Activated CD4-positive, alpha-beta T cell treated with anti-CD3 and anti-CD28 coated beads, Interleukin-10, Interleukin-2, amounts not matched to agents 100 ng/mL and 50 ng/mL, durations not matched to agents 16 hours and 8 hours (primary cell): ENCODE measurements at places on chromosomes 7 and 10.

- no peak for DNase-seq
Observed at GRCh38 chr7:100171840-100172239, 3.4 kb upstream of the GAL3ST4 start.

GRCh38 chr10:102635377-102635776, 8.9 kb upstream of the TRIM8 start:
- no peak for DNase-seq

DNA sequence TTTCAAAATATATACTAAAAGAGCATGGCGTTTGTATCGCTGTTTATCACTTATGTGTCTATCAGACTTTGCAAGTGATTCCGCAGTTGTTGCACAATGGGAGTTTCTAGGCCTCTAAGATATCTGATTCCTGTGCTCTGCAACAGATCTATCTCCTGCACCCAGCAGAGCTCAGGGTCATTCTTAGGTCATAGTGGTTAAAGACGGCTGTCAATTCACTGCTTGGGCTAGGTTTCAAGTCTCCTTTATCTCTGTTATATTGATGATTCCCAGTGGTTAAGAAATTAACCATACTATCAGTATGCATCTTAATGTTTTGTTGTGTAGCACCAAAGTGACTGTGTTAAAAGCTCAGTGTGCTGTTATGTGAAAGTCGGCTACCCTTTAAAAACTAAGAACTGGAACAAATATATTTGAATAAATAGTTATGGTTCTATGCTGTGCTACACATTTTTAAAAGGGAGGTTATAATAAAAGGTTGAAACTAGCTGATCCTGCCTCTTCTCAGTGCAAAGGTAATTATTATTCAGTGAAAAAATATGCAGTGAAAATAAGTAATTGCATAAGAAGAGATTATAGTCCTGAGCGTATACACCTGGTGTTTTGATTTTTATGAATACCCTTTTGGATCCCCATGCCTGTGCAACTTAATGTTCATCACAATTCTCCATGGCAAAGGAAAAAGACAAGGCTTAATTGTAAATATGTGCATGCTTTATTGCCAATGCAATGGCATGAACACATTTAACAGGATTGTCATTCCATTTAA, 24.0 kb downstream of the HOXA1 start:
- DNase-seq, result no peak

GRCh38 chr10:12372846-12373245, 23.5 kb downstream of the CAMK1D start:
- no peak for DNase-seq

DNA sequence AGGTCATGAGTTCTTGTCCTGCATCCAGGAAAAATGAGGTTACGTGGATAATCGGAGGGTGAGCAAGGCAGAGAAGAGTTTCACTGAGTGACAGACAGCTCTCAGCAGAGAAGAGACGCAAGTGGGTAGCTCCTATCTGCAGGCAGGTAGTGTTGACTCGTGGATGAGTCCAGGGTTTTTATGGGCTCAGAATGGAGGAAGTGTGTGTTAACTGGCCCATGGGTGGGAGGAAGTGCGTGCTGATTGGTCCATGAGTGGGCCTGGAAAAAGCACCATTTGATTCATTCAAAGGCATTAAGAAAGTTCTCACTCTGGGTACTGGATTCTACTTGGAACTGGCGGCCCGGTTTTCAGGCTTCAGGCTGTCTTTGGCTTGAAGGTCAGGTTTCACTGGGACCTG, 4.8 kb upstream of the DMTF1 start:
- no peak for DNase-seq

DNA sequence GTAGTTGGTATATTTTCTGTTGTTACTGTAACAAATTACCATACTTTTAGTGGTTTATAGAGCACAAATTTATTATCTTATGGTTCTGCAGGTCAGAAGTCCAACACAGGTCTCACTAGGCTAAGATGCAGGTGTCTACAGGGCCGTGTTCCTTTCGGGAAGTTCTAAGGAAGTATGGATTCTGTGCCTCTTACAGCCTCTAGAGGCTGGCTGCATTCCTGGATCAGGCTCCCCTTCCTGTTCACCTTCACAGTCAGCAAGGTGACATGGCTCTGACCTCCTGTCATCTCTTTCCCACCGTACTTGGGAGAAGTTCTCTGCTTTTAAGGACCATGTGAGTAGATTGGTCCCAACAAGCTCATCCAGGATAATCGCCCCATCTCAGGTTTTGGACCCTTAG, 37.3 kb downstream of the BMPR1A start:
- DNase-seq, result no peak
